ENCODE measurements at places on chromosomes 3 and 15. TPM values are rescaled to one million over a fixed set of nuclear protein-coding genes. Genes with fewer than 3 reads are reported as not detected.

GRCh38 chr3:31699309-31699953 lies 166.7 kb downstream of the STT3B start:
- H3K4me3 ChIP-seq, result no peak overlapping the region
- no peak for DNase-seq
- H3K27me3 ChIP-seq, result no peaks in the 10 kb centered on the region
- H3K36me3 ChIP-seq, result peaks cover 16% of the 10 kb centered on the region

DNA sequence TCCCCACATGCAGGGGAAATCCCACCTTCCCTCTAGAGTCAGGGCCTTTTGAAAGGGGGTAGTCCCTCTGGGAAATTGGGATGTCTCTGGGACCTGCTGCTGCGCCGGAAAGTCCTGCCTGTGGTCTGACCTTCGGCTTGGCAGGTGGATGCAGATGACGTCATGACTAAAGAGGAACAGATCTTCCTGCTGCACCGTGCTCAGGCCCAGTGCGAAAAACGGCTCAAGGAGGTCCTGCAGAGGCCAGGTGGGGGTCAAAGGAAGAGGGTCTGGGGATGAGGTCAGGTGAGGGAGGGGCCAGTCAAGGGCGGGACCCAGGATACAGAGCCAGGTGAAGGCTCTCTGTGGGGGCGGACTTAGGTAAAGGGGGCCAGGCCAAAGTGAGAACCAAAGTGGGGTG lies 16.2 kb downstream of the PTH1R start:
- no peak overlapping the region for H3K4me3 ChIP-seq
- H3K36me3 ChIP-seq, result no peaks in the 10 kb centered on the region
- peaks cover 25% of the 10 kb centered on the region for H3K4me1 ChIP-seq
- DNase-seq, result no peak
- no peak overlapping the region for H3K27ac ChIP-seq

Gene BNC1
- total RNA-seq, result 2.3 TPM

DNA sequence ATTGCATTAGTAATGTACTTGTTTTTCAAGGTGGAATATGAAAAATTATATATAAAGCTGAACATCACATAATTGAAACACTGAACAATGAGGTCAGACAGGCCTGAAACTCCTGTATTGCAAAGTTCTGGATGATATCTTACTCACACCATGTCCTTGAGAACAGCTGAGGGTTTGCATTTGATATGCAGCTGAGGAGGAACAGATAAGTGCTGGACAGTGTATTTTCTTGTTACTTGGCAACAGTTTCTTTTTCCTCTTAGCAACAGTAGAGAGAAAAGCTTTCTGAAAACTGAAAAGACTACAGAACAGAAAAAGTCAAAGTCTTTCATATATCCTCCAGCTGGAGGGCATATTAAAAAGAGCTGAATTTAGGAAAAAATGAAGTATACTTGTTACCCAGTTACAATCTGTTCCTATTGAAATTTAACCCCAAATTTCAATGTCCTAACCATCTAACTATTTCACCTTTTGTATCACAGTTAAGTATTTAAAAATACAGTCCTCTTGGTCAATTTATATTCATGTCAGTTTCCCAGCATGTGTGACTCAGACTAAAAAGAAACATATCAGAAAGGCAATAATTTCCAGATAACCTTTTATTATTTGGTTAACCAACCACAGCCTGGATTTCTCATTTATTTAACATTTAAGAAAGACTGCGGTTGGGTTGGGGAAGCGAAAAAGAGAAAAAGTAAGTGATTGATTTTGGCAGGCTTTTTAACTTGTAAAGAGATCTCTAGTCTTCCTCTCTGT lies 733.0 kb upstream of the DPPA4 start:
- no peaks in the 10 kb centered on the region for H3K27me3 ChIP-seq
- DNase-seq, result no peak
- peak overlapping the region; percentile 57 for H3K27ac ChIP-seq

DNA sequence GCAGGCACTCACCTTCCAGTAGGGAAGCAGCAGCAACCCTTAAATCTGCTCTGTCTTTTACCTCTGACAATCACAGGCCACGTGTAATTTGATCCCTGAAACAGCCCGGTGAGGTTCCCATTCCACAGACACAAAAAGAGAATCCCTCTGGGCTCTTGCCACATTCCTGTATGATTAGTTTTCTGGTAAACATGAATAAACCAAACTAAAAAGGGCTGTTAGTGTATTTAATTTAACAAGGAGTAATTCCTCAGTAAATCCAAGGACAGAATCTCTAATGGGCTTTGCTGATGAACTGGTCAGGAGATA lies 186.9 kb downstream of the FAM43A start:
- peaks cover 27% of the 10 kb centered on the region for H3K4me1 ChIP-seq
- no peak for DNase-seq
- peaks cover 2% of the 10 kb centered on the region for H3K36me3 ChIP-seq
- H3K27me3 ChIP-seq, result no peaks in the 10 kb centered on the region
- H3K27ac ChIP-seq, result peak overlapping the region; percentile 42

GRCh38 chr3:18556001-18556408 lies 130.9 kb upstream of the SATB1 start:
- H3K4me1 ChIP-seq, result peaks cover 3% of the 10 kb centered on the region
- H3K27me3 ChIP-seq, result peaks cover 16% of the 10 kb centered on the region
- no peaks in the 10 kb centered on the region for H3K36me3 ChIP-seq
- no peak overlapping the region for H3K4me3 ChIP-seq
- DNase-seq, result no peak
- H3K27ac ChIP-seq, result no peak overlapping the region

DNA sequence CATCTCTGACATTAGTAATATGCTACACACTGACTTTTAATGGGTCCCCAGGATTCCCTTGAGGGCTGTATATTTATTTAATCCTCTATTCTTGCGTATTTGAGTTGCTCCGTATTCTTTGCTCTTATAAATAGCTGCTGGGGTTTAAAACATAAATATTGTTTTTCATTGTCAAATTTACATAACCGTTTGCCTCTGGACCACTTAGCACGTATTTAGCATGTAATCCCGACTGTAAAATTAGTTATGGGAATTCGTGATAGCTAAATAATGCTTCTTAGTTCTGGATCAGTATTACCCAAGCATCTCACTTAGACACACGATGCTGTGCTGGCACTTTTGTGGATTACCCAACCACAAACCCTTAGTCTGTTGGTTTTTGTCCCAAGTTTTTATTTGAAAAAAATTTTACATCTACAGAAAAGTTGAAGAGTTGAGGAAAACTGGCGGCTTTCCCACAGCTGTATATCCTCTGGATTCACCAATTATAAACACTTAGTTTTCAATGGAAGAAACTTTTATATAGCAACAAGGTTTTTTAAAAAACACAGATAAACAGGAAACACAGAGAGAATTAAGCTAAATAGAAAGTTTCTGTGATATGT lies 296.8 kb upstream of the TPM1 start:
- H3K27me3 ChIP-seq, result no peaks in the 10 kb centered on the region
- no peak overlapping the region for H3K27ac ChIP-seq
- H3K4me3 ChIP-seq, result no peak overlapping the region
- no peaks in the 10 kb centered on the region for H3K36me3 ChIP-seq

Gene FGF12
- total RNA-seq, result not detected

Gene PLIN1
- 0.44 TPM for total RNA-seq

DNA sequence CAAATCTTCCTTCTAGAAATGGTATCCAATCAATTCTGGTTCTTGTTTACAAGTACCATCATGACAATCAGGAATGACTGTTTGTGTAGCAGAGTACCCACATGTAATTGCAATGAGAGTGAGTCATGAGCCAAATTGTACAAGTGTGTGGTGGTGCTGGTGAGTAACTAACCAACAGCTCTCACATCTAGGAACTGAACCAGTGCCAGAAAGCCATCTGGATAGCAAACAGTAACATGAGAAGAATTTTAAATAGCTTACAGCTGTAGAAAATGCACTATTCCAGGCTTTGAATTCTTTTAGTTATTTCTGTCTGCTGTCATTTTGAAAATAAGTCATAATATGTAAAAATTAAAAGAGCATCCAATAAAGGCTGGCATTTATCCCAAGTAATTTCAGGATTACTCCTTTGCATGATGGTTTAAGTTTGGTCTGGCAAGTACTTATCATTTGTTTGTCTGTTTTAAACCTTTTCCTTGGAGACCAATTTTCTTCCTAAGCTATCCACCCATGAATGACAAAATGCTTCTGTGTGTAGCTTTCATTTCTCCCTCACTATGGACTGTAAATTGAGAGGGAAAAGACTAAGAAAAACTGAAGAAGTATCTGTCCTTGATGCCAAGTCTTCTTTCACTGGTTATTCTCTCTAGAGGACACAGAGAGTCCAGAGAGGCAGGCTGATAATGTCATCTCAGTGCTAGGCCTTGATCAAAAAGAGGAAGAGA lies 60.0 kb downstream of the PIK3CB start:
- no peak for DNase-seq
- peak overlapping the region; percentile 94 for H3K27ac ChIP-seq
- peaks cover 40% of the 10 kb centered on the region for H3K4me1 ChIP-seq
- no peaks in the 10 kb centered on the region for H3K27me3 ChIP-seq

GRCh38 chr15:29289173-29289572 lies 19.6 kb upstream of the NSMCE3 start:
- H3K27me3 ChIP-seq, result no peaks in the 10 kb centered on the region
- no peaks in the 10 kb centered on the region for H3K36me3 ChIP-seq
- peaks cover 15% of the 10 kb centered on the region for H3K4me1 ChIP-seq
- no peak overlapping the region for H3K27ac ChIP-seq

DNA sequence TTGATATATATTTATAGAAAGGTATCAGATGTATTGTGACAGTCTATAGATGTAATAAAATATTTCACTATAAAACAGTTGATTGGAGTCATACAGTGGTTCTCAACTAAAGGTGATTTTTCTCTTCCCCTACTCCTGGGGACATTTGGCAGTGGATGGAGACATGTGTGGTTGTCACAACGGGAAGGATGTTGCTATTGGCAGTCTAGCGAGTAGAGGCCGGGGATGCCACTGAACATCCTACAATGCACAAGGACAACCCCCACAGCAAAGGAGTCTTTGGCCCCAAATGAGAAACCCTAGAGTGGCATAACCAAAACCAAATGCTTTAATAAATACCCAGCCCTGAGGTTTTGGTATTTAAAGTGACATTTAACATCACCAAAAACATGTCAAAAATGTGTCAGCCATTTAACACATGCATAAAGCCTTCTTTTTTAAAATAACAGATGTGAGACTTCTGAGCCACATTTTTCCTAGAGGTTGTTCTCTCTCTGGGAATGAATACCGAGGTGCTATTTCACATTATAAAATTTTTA lies 367.5 kb downstream of the PTPRG start:
- no peaks in the 10 kb centered on the region for H3K36me3 ChIP-seq
- DNase-seq, result no peak
- H3K4me3 ChIP-seq, result no peak overlapping the region

Gene IL17RB
- total RNA-seq, result 0.22 TPM

DNA sequence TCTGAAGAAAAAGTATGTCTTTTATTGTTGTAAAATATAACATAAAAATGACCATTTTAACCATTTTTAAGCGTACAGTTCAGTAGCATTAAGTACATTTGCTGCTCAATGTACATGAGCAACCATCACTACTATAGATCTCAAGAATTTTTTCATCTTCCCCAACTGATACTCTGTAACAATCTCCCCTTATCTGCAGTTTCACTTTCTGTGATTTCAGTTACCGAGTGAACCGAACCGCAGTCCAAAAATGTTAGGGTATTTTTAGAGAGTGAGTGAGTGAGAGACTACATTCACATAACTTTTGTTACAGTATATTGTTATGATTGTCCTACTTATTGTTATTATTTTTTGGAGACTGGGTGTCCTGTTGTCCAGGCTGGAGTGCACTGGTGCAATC lies 9.0 kb upstream of the SLC25A26 start:
- no peaks in the 10 kb centered on the region for H3K4me1 ChIP-seq
- no peak overlapping the region for H3K4me3 ChIP-seq

DNA sequence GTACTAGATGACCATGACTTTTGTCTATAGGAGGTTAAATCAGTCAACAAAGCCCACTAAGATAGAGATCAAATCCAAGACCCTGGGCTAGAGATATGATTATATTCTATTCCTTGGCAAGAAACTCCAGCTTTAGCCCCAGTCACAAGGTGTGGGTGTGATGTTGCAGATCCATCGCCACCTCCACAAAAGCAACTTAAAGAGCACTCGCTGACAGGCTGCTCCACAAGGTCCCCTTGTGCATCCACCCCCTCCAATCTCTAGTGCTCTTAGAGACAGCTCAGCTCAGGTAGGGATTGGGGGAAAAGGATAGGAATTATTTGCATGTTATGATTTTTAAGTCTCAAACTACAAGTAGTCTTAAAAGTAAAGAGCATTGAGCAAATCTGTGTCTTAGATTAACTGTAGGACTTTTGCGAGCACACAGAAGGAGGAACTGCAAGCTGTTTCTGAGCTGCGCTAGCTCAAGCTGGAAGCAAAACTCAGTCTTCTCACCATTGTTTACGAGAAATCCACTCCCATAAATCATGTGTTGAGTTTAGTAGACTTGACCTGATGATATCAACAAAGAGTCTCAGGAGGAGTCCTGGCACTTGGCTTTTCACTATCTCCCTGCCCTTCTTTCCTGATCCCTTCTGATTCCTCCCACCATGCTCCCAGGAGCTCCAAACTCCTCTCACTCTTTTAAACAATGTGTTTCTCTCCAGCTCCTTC lies 177.6 kb downstream of the STAC start:
- no peak for DNase-seq
- H3K27me3 ChIP-seq, result peaks cover 25% of the 10 kb centered on the region
- no peaks in the 10 kb centered on the region for H3K36me3 ChIP-seq
- no peak overlapping the region for H3K27ac ChIP-seq

Gene CD200
- 1.8 TPM for total RNA-seq

Gene GABRG3
- total RNA-seq, result not detected

Gene P2RY1
- total RNA-seq, result not detected

DNA sequence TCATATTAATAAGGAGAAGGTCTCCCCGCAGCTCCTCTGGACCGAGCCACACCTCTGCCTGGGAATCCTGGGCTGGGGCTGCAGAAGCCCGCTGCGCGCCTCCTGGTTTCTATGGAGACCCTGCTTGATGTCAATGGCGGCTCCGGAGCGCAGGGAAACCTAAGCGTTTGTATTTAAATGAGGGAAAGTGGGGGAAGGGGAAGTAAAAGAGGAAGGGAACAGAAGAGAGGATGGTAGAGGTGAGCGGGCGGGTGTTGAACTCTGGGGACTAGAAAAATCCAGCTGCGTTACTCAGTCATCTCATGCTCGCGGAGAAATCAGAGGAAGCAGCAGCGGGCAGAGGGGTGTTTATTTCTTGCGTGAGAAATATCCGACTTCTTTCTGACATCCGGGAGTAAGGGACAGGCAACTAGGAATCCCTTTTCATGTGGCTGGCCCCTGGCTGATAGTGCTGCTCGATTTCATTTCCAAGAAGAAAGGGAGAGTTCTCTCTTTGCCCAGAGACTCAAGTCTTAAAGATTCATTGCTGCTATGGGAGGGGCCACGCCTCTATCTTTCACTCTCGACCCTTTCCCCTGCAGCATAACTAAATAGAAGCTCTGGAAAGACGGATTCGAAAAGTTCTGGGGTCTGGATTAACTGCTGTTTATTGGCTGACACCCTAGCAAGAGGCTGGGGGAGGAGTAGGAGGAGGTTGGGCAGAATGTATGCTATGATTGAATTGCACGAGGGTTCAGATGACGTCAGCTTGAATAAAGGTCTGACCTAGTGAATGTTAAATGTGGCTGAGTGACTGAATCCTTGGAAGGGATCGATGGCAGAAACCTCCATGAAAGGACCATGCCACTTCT lies 110.5 kb upstream of the GAP43 start:
- H3K4me3 ChIP-seq, result peak overlapping the region; percentile 91
- H3K27me3 ChIP-seq, result no peaks in the 10 kb centered on the region
- no peaks in the 10 kb centered on the region for H3K36me3 ChIP-seq
- H3K4me1 ChIP-seq, result peaks cover 32% of the 10 kb centered on the region
- H3K27ac ChIP-seq, result peak overlapping the region; percentile 87

Gene FBLN2
- 284 TPM for total RNA-seq
